ENCODE measurements at places on chromosomes 5 and 9.

DNA sequence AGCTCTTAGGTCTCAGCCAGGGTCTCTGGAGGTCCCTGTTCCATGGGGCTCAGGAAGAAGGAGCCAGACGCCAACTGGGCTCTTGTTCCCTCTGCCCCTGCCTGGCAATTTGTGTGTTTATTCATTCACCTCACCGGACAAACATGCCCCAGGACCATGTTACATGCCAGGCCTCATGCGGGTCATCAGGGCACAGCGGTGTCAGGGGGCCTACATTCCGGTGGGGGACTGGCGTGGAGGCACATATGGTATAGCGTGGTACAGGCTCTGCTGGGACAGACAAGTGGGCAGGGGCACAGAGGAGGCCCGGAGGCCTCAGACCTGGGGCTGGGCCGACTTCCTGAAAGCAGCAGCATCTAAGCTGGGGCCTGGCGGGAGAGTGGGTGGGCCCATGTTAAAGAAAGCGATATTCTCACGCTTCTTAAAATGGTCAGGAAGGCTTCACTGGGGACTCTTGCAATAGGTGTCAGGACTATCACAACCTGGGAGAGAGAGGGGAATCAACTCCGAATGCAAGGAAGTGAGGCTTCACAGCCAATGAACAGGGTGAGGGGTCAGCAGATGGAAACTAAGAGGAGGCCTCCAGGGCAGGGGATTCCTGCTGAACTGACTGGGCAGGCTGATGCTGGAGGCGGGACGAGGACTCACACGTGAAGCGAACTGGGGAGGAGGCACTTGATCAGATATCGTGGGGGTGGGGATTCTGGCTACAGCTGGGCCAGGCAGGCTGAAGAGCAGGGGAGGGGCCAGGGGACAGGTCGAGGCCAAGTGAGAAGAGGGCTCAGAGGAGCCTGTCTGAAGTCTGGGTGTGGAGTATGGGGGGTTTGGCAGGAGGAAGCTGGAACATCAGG is 41.9 kb downstream of the NCS1 start:
- no peak for DNase-seq

- DNase-seq = no peak
Measured at GRCh38 chr5:7904170-7904569, 35.2 kb downstream of the MTRR start.

- no peak for DNase-seq
Measured at GRCh38 chr9:111925784-111926183, 29.2 kb downstream of the UGCG start.

- no peak for DNase-seq
Measured at GRCh38 chr5:94857111-94857510, 238.6 kb downstream of the SLF1 start.

DNA sequence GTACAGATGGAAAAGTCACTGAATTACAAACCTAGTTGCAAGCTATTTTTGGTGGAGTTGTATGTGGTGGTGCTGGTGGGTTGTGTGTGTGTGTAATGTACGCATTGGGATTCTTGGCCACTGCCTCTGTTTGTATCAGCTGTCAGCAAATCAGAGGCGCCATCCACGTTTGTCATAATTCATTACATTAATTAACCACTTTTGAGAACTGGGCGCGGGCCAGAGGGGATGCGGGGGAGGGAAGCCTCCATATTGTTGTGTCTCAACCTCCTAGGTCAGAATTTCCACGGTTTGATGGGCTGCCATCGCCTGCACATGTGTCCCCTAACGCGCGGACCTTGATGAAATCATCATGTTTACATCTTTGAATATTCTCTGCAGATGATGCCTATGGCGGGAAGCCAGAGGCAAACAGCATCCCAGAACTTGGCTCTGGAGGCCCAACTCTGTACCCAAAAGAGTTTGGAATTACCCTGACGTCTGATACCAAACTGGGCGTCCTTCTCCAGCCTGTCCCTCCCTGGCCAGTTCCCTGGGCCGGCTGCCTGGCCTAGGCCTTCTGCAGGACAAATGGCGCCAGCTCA is 54.9 kb downstream of the FGF18 start:
- DNase-seq = no peak

GRCh38 chr5:74426506-74426905 is 214.0 kb downstream of the ENC1 start:
- no peak for DNase-seq

DNA sequence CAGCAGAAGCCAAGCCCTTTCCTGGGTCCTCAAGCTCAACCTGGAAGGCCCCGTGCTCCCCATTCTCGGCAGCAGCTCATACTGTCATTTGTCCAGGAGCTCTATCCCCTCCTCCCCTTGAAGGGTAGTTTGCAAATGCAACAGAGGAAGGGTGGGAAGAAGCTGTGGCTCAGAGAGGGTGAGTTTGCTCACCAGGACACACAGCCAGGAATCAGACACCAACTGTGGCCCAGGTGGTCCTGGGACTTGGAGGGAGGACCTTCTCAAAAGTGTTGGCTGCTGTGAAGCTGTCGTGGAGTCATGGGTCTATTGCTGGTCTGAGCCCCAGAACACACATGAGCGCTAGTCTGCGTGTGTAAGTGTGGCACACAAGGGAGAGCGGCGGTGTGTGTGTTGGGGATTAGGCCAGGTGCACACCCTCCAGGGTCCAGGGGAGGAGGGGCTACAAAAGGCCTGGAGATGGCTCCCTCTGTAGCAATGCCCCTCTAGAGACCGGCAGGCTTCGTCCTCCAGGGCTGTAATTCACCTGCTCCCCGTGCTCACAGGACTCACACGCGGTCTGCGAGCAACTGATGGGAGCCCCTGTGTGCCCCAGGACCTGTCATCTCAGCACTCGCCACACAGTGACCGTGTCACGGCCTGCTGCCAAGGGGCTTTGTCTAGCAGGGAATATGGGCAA is 8.2 kb upstream of the RPS14 start:
- no peak for DNase-seq

DNA sequence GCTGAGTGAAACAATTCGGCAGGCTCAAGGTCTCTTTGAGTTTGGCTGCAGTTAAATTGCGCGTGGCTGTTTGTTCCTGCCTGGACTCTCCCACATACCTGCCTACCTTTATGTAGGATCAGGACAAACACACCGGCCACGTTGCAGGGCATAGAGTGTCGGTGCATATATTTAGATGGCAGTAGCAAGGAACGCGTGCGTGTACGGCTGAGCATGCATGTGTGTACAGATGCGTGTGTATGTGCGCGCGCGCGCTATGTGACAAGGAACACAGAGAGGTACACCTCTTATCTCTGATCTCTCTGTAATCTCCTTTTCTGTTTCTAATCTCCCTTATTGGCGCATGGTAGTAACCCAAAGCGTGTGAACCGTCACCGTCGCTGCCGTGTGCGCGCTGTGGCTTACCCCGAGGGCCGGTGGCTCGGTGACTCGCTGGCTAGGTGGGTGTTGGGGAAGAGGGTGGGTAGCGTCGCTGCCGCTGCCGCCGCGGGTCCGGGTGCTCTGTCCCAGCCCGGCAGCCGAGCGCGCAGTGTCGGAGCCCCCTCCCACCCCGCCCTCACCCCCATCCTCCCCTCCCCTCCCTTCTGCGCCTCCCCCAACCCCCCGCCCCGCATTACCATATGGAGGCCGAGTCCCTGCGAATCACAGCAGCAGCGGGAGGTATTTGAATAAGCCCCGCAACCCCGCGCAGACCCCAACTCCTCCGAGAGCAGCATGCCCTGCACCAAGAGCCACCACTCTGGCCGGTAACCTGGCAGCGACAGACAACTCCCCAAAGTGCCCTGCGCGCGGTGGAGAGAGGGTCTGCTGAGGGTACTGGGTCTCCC is 204.8 kb downstream of the MEF2C start:
- no peak for DNase-seq

DNA sequence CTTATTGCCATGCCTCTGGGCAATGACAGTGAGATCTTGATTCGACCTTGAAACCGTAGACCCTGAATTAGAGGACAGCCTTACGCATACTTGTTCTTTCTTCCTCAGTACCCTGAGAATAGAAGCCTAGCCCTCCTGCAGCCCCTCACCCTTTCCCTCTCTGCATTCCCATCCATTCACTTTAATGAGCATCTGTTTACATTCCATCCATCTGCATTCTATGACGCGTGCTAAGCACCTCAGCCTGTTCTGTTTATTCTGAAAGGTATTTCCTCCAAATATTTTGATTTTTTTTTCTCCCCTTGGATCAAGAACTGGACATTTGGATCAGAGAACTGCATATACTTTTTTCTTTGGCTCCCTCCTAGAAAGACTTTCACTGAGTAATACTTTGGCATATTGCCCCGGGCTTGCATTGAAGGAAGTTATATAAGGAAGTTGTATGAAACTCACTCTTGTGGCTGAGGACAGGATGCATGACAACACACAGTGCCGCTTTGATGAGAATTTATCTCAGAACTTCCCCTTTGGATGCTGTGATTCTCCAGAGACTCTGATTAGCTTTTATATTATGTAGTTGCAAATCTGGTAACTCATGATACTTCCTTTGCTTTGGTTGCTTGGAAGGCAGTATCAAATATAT is 15.7 kb downstream of the TMEM8B start:
- DNase-seq = no peak

GRCh38 chr5:58469896-58470295 is 10.0 kb upstream of the PLK2 start:
- no peak for DNase-seq

DNA sequence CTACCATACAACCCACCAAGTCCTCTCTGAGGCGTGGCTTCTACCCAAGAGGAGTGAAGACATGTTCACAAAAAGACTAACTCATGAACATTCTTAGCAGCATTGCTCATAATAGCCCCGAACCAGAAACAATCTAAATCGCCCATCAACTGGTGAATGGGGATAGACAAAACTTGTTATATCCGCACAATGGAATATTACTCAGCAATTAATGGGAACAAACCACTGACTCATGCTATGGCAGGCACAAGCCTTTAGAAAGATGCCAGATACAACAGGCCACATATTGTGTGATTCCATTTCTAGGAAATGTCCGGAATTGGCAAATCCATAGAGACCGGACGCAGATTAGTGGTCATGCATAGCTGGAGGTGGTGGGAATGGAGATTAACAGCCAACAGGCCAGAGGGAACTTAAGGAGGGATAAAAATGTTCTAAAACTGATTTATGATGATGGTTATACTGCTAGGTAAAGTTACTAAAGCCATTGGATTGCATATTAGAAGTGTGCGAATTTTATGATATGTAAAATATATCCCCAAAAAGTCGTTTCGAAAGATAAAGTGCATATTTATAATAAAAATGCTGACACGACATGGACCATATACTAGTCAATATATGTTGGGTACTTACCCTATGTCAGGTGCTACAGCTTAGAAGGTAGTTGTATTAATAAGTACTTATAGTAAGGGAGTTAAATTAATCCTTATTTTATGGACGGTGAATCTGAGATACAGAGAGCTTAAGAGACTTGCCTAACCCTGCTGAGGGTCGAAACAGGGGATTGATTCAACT is 55.4 kb downstream of the LHX2 start:
- no peak for DNase-seq

DNA sequence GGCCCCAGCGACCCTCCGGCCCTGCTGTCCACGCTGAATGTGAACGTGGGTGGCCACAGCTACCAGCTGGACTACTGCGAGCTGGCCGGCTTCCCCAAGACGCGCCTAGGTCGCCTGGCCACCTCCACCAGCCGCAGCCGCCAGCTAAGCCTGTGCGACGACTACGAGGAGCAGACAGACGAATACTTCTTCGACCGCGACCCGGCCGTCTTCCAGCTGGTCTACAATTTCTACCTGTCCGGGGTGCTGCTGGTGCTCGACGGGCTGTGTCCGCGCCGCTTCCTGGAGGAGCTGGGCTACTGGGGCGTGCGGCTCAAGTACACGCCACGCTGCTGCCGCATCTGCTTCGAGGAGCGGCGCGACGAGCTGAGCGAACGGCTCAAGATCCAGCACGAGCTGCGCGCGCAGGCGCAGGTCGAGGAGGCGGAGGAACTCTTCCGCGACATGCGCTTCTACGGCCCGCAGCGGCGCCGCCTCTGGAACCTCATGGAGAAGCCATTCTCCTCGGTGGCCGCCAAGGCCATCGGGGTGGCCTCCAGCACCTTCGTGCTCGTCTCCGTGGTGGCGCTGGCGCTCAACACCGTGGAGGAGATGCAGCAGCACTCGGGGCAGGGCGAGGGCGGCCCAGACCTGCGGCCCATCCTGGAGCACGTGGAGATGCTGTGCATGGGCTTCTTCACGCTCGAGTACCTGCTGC is 839 bp downstream of the KCNV2 start:
- DNase-seq = no peak

GRCh38 chr5:90338712-90339372 is 70.7 kb downstream of the CETN3 start:
- no peak for DNase-seq

DNA sequence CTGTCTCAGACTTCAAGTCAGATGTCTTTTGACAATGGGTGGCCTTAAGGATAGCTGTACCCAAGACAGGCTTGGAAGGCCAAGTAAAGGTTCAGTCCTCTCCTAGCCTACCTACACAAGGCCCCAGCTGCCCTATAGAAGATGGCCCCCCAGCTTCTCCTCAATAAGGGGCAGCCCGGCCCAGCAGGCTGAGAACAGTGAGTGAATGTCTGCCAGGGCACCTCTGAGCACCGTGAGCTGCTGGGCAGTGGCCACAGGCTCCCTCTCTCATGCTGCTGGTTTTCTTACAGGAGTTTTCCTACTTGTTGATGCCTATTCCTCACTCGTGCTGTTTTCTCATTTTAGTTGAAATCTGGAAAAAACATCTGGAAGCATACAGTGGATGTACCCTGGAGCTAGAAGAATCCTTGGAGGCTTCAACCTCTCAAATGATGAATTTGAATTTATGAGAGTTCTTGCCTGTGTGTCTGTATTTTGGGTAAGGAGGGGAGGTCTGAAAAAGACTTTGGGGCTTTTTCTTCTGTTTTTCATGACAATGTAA is 40.1 kb downstream of the SECISBP2 start:
- DNase-seq = no peak

- DNase-seq = no peak
Measured at GRCh38 chr9:97774673-97775072, 77.5 kb upstream of the XPA start.

GRCh38 chr5:159825551-159826051 is 90.7 kb upstream of the ADRA1B start:
- DNase-seq = no peak

DNA sequence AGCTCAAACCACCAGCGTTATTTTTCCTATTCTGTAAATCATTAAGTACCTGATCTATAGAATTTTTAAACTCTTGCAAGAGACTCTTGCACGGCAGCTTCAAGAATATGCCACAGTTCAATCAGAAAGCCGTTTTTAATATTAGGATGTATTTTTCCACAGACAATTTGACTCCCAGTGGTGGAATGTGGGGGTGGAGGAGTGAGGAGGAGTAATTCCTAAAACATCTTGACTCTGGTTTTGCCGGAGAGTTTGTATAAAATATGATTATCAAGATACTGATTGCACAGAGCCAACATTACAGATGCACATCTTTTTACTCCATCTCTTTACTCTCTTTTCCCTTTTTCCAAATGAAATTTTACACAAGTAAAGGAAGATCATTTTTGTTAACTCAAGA is 288.3 kb downstream of the ENC1 start:
- DNase-seq = no peak
